Activated naive CD4-positive, alpha-beta T cell treated with anti-CD3 and anti-CD28 coated beads, Interleukin-2, amount 50 U/mL, for 72 hours (primary cell): ENCODE measurements at places on chromosomes 2 and 18.

DNA sequence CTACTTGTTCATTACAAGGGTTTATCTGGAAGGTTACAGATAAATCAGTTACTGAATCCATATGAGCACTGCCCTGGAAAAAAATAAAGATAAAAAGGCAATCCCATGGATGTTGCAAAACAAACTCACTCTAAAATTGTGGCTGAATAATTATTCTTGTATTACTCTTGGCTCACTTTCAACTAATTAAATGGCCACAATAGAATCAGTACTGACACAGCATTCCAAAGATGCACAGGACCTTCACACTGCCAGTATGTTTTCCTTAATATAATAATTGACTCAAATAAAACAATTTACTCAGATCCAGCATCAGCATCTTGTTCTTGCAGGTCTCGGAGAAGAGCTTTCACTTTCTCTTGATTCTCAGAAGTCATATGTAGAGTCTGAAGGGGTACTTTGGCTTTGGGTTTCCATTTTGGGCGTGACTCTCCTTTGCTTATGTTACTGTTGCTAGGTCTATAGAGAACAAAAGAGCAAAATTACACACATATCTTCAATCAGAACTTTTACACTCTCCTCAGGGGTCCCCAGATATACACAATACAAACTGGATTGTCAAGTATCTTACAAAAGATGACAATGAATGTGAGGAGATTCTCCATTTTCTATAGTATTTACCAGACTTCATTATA, 12.6 kb downstream of the DHX57 start:
- no peak for DNase-seq

GRCh38 chr18:34224423-34225217, at the start of gene NOL4:
NOL4 (minus strand) TSS chr18:34224913; CDS start chr18:34223253, 1,660 bp downstream.
- DNase-seq, result no peak

DNA sequence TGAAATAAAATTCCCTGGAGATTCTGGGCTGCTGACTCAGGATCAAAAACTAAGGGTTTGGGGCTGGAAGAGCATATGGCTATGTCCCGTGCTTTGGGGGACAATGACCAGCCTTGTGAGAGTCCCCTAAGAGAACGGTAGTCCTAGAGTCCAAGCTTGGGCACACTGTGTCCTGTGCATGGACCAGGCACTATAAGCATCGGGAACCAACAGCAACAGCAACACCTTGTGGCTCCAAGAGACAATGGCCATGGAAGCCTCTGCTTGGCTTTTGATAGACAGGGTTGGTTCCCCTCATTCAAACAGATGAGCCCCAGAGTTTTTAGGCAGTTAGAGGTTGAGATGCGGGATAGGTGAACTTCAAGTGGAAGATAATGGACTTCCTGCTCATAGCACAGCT, 294.4 kb upstream of the CHAC2 start:
- DNase-seq, result no peak

- no peak for DNase-seq
These were observed 167.4 kb downstream of the THSD7B start for GRCh38 chr2:136932700-136933099.

GRCh38 chr2:9774266-9774665, 69.0 kb upstream of the TAF1B start:
- no peak for DNase-seq

- DNase-seq, result no peak
These were observed 468.1 kb upstream of the FANCL start for GRCh38 chr2:58709274-58709673.

DNA sequence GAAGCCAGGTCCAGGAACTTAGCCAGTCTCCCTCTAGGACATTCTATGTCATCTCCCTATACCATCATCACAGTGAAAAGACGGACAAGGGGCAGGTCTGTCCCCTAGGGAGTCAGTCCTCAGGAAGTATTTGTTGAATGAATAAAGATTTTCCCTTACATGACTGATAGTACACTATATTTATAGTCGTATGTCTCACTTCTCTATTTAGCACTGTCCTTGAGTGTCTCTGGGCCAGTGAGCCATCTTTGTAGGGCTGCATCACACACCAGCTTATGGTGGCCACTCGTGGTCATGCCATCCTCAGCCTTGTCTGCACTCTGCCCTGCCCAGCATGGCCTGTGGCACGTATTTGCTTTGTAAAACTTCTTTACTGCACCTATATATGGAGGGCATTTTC, 25.8 kb downstream of the PTPN18 start:
- DNase-seq, result no peak
